ENCODE measurements at places on chromosomes 1 and 21.

GRCh38 chr1:12547586-12548225 is 70.3 kb downstream of the DHRS3 start:
- no peak for DNase-seq

DNA sequence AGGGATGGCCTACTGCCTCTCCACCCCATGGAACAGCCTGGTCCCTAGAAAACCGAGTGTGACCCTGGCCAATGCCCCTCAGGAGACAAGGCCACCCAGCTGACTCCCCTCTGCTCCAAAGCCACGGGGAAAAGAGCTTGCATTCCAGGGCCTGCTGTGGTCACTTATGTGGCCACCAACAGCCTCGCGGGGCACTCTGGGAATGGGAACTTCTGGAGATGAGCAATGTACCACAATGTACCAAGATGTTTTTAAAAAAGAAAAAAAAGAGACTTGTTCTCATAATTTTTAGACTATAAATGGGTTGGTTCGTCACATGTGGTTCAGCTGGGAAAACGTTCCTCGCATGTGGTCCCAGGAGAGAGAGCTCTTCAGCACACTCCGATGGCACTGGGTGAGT is 62.8 kb downstream of the SLC66A1 start:
- no peak for DNase-seq

GRCh38 chr21:36436829-36437744 is 42.8 kb downstream of the CLDN14 start:
- DNase-seq = no peak

GRCh38 chr1:3594706-3595377 is 16.5 kb downstream of the MEGF6 start:
- DNase-seq = no peak

GRCh38 chr1:30900931-30901560 is 7.5 kb downstream of the SDC3 start:
- DNase-seq = no peak

DNA sequence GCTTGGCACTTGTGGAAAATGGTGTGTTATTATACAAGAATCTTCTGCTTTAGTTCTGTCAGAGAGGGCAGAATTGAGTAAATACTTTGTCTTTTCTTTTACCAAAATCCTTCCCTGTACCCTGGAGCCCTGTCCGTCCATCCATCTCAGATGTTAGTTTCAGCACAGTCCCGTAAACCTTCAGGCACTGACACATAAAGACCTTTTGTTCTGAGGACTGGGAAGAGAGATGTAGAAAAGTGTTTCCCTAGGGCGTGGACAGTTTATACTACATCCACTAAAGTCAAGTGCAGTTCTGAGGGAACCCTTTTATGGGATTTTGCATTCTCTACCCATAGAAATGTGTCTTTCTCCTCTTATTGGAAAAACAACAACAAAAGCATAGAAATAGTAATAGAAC is 162.4 kb downstream of the PDE4B start:
- peak; percentile 4 for DNase-seq

DNA sequence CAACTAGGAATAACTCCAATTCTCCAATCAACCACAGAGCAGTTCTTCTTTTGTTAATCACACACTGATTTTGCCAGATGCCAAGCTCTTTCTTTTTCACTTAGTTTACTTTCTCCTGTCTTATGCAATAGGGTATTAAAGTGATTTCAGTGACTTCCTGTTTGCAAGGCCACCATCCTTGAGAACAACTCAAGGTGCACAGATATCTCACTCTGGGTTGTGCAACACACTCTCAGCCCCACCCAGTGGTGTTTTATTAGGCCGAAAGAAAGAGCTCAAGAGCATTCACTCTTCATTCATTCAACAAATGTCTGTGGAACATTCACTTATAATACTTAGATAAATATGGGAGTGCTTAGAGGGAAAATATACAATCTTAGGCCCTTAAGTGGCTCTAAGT is 352.5 kb downstream of the ZNF326 start:
- DNase-seq = no peak

DNA sequence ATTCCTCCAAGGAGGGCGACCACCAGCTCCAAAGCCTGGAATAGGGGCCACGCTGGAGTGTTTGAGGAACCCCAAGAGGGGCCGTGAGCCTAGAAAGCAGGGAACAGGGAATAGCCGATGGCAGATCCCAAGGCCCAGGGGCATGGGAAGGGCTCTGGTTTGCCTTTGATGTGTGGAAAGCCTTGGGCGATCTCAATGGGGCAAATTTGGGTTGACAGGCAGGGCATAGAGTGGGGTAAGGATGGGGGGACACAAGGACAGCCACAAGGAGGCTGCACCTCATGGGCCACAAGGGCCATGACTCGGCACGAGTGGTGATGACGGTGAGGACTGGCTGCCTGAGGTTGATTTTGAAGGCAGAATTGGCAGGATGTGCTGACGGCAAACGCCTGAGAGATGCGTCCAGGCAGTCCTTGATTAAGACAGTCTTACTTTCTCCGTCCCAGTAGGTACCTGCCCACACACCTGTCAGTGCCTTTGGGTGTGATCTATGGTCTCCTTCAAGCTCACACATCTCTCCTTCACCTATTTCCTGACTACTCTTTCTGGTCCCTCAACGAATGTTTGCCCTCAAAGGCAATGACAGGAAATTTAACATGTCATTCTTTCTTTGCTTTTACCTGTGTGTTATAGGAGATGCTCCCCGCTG is 2.0 kb upstream of the TMPRSS3 start:
- no peak for DNase-seq

GRCh38 chr1:229888561-229889001 is 178.5 kb upstream of the GALNT2 start:
- DNase-seq = no peak

DNA sequence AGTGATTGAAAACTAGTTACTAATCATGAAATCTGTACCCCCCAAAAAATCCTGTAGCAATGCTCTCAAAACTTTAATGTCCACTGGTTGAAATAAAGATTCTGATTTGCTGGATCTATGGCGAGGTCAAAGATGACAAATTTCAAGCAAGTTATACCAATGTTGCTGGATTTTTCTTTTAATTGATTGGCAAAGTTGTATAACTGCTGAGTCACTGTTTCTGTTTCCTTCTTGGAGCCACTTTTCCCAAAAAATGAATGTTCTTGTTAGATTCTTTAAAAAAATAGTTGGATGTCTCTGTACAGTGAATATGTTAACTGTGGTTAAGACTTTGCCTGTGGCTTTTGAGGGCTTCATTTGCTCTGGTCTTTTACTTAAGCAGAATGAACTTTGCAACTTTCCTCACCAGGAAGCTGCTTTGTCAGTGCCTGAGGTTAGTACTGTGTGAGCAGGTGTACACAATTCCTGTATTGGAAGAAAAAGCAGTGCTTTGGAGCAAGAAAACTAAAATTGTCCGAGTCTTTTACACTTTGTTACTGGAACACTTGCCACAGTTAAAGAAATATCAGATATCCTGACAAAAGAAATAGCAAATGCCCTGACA is 1211.9 kb downstream of the MRPL39 start:
- no peak for DNase-seq

GRCh38 chr21:36786186-36786585 is 87.3 kb downstream of the SIM2 start:
- DNase-seq = no peak

DNA sequence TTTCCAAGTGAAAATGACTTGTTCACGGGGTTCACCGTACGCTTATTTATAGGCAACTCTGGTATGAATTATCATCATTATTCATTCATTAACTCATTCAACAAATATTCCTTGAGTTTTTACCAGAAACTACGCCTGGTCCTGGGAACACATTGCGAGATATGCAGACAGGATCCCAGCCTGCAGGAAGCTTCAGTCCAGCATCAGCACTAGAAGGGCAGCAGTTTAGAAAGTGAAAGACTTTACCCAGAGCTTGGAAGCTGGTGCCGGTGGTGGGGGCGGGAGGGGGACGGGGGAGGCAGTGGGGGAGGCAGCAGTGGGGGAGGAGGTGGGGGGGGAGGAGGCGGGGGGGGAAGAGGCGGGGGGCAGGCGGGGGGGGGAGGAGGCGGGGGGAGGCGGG is 55.9 kb downstream of the SETD4 start:
- DNase-seq = no peak

DNA sequence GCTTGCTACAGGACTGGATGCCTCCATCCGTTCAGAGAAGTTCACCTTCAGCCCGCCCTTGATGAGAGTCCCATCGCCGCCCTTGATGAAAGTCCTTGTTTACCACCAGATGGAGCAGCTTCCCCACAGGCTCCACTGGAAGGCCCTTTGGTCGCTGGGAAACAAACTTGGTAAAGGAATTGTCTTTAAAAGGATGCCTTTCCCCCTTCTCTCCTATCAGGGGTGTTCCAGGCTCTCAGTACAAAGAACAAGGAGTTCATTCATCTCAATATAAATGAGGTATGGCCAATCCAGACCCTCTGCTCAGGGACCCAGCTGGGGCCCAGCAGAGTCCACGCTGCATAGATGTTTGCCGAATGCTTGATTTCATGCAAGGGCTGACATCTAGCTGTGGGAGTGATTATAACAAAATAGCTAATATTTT is 50.8 kb downstream of the CAPN9 start:
- peak; percentile 53 for DNase-seq

- no peak for DNase-seq
Observed at GRCh38 chr1:60068393-60069045, 5.1 kb downstream of the C1orf87 start.

GRCh38 chr21:45277101-45278045 is 10.3 kb downstream of the POFUT2 start:
- no peak for DNase-seq

- DNase-seq = no peak
Observed at GRCh38 chr1:61238359-61238665, 156.0 kb downstream of the NFIA start.

- no peak for DNase-seq
Observed at GRCh38 chr1:26996024-26996423, 2.5 kb downstream of the TRNP1 start.

- DNase-seq = no peak
Observed at GRCh38 chr1:171884475-171884874, 43.2 kb downstream of the DNM3 start.

DNA sequence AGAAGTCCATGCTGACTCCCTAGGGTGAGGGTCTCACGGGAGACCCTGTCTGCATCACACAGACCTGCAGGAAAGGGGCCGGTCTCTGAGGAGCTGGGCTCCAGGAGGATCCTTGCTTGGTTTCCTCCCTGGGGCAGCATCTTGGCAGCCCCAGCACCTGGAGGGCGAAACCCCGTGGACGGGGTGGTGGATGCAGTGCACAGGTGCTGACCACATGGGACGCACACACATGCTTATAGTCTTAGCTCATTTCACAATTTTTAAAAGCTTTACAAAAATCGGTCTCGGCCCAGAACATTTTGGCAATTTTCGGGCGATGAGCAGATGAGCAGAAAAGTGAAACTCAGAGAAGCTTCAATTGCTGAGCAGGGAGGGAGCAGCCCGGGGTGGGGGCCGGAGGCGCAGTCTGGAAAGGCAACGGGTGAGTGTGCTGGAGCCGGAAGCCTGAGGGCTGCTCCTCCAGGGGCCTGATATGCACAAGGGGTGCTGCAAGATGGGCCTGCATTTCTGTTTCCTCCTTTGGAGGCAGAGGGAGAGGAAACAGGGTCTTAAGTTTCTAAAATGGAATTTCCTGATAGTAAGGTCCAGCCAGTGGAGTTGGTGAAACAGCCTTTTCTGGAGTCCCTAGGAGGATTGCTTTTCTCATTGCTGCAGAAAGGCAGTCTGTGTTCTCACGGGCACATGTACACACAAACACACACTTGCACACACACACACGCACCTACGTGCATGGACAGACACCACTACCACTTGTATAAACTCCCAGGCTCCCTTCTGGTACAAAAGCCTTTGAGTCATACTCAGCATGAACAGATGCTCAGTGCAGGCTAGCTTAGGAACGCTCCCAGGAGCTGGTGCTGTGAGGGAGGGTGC is 60.6 kb downstream of the SCCPDH start:
- DNase-seq = no peak

- DNase-seq = no peak
Observed at GRCh38 chr1:97120806-97121205, 399.2 kb downstream of the PTBP2 start.

GRCh38 chr1:217586586-217586985 is 44.3 kb downstream of the GPATCH2 start:
- no peak for DNase-seq

DNA sequence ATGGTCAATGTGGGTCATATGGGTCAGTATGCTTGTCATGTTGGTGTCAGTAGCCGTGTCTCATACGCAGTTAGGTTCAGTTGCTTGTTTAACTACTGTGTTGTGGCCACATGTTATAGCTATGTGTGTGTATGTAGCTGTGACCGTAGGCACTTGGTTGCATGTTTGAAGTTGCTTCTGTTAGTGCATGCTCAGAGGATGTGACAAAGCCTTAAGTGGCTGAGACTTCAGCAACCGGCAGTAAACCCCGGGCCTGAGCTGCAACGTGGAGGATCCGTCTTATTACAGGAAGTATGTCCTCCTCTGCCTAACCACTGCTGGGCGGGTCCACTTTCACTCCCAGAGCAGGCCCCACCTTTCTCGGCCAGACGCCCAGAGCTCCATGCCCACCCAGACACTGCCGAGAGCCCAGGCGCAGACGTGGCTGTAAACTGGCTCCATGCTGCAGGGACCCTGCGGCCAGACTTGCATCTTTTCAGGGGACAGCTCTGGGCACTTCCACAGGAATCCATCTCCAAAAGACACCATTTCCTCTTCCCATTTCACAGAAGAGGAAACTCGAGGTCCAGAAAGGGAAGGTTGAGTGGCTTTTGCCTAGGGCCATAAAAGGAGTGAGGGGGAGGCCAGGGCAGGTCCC is 2.2 kb downstream of the TCEA3 start:
- no peak for DNase-seq

GRCh38 chr1:216020743-216021345 is 402.4 kb downstream of the USH2A start:
- DNase-seq = no peak

- no peak for DNase-seq
Observed at GRCh38 chr1:240338837-240339236, 247.2 kb downstream of the FMN2 start.

DNA sequence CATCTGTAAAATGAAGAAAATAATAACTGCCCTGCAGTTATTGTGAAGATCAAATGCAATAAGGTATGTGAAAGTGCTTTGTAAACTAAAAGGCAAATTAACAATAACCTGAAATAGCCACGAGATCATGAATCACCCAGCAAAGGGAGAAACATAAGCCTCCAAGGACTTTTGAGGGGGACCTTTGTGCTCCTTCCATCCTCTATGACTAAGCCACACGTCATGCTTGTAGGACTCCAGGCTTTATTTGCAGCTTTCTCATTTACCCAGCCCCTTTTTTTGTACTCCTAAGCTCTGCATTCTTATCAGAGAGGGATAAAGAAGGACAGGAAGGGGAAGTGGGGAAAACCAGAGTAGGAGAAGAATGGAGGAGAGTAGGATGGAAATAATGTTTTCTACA is 115.1 kb downstream of the PROX1 start:
- no peak for DNase-seq

Data from neural crest cell (in vitro differentiated cells).